Suprapubic skin (tissue), 4 donors: ENCODE measurements at places on chromosomes 16 and 17. TPM values are rescaled to one million over a fixed set of nuclear protein-coding genes. Genes with fewer than 3 reads are reported as not detected.
A peak's percentile ranks its signal among the peaks of the same experiment; 100 is the strongest.

- DNase-seq = no peak
- no peaks in the 10 kb centered on the region for H3K4me1 ChIP-seq
- no peaks in the 10 kb centered on the region for H3K27me3 ChIP-seq
- H3K36me3 ChIP-seq = no peaks in the 10 kb centered on the region
- no peak overlapping the region for H3K27ac ChIP-seq
Measured at GRCh38 chr17:80812362-80813088, 179.1 kb upstream of the CHMP6 start.

DNA sequence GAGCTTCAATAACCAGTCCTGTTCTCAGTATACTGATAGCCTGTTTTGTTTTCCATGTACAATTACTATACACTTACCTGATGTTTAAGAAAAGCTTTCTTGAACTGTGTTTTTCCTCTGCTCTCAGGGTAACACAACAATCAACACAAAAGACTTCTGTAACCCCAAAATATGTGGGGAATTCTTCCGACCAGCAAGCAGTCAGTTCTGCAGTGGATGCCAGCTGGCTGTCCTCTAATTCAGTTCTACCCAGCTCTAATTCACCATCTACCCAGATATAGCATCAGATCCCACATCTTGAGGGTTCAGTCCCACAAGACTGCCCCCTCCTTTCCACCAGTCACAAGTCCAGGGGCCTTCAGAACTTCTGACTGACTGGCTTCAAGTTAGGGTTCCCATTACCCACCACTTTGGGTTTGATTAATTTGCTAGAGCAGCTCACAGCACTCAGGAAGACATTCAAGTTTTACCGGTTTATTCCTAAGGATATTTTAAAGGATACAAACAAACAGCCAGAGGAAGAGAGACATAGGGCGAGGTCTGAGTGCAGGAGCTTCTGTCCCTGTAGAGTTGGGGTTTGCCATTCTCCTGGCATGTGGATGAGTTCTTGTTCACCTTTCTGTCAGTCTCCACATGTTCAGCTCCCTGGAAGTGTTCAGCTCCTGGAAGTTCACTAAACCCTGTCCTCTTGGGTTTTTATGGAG is 178.2 kb downstream of the CHD9 start:
- peak overlapping the region; percentile 30 for H3K27ac ChIP-seq
- peaks cover 3% of the 10 kb centered on the region for H3K4me1 ChIP-seq
- H3K36me3 ChIP-seq = peaks cover 84% of the 10 kb centered on the region
- no peak overlapping the region for H3K4me3 ChIP-seq
- no peaks in the 10 kb centered on the region for H3K27me3 ChIP-seq

DNA sequence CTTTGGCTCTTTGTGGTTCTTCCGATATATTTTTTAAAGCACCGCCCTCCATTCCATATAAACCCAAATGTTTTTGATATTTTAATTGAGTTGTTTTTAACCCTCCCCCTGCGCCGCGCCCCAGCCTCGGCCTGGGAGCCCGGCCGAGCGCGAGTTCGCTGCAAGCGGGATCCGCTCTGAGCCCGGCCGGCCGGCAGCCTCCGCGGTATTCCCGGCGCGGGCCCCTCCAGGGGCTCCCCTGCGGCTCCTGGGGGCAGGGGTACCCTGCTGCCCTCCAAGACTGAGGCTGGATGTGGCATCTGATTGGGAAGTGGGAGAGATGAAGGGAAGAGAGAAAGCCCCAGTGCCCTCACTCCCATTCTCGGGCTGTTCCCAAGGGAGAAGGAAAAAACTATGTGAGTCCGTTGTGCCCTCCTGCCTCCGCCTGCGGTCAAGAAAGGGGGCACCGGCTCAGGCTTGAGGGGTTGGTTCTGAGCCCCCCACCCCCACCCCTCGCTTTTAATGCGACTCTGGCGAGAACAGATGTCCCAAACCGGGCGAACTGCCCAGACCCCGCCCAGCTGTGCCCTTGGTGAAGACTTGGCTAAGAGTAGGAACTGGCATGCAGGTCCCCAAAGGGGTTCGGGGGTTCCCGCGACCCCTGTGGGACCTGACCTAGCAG is 8.6 kb downstream of the NEUROD2 start:
- peak overlapping the region; percentile 25 for H3K4me3 ChIP-seq
- peaks cover 99% of the 10 kb centered on the region for H3K27me3 ChIP-seq
- DNase-seq = no peak
- no peaks in the 10 kb centered on the region for H3K36me3 ChIP-seq
- no peak overlapping the region for H3K27ac ChIP-seq

DNA sequence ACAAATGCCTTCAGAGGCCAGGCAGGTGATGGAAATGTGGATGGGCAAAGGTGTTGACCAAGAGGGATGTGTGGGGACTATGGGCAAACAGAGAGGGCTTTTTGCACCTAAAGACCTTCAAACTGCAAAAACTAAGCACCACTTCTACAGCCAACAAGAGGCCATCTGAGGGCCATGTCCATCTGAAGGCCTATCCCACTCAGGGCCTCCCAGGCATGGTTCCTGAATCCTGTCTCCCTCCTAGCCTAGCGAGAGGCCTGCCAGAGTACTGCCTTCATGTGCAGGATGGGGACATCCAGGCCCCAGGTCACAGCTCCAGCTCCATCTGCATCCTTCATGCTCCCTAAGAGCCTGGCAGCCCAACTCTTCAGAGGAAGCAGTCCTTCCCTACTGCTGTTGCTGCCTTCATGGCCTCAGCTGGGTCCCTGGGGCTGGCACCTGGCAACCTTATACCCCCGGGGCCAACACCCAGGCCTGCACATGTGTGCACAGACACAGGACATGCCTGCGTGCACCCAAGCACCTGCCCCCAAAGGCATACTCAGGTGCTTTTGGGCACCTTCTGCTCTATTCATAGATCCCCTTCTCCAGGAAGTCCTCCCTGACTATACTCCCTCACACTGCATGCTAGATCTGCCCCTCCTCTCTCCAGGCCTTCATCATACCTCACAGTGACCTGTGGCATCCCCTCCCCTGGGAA is 95.2 kb downstream of the C16orf78 start:
- peak; percentile 50 for DNase-seq
- H3K27me3 ChIP-seq = peaks cover 15% of the 10 kb centered on the region
- no peaks in the 10 kb centered on the region for H3K4me1 ChIP-seq
- H3K4me3 ChIP-seq = no peak overlapping the region
- no peak overlapping the region for H3K27ac ChIP-seq

DNA sequence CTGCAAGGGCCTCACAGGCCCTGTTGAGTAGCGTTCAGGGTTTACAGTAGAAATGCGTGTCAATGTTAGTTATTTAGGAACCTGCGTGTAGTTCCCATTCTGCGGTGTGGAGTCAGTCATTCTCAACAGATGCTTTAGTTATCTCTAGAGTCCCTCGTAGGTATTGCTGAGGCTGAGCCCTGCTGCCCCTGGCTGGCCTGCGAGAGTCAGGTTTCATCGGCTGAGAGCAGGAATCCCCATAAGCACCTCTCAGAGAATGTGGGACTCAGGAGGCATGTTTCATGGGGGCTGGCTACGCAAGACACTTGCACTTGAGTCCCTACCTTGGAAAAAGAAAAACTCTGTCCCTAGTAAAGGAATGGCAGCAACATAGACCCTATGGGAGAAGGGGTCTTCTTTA is 347.5 kb upstream of the ASIC2 start:
- H3K27ac ChIP-seq = no peak overlapping the region
- no peaks in the 10 kb centered on the region for H3K4me1 ChIP-seq
- no peak overlapping the region for H3K4me3 ChIP-seq
- no peak for DNase-seq

GRCh38 chr17:81025741-81026129 is 9.2 kb upstream of the BAIAP2 start:
- H3K27me3 ChIP-seq = peaks cover 17% of the 10 kb centered on the region
- no peaks in the 10 kb centered on the region for H3K36me3 ChIP-seq
- peak; percentile 68 for DNase-seq
- no peak overlapping the region for H3K4me3 ChIP-seq
- peak overlapping the region; percentile 38 for H3K27ac ChIP-seq

GRCh38 chr17:27575096-27575911 is 55.7 kb upstream of the LGALS9 start:
- no peaks in the 10 kb centered on the region for H3K36me3 ChIP-seq
- no peak overlapping the region for H3K4me3 ChIP-seq
- H3K27ac ChIP-seq = no peak overlapping the region
- DNase-seq = no peak
- H3K4me1 ChIP-seq = no peaks in the 10 kb centered on the region

DNA sequence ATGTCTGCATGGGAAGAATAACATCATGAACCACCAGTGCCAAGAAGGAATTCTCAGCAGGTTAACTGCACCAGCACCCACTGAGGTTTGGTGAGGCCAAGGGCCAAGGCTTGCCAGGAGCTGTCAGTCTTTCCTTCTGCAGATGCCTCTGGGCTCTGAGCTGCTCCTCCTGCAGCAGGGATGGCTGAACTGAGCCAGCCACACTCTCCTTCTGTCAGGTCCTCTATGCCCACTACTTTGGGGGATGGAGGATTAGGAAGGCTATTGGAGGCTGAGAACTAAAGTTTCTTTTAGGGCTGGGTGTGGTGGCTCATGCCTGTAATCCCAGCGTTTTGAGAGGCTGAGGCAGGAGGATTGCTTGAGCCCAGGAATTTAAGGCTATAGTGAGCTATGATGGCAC is 71.6 kb downstream of the PLXDC1 start:
- no peak overlapping the region for H3K4me3 ChIP-seq
- DNase-seq = no peak
- H3K27ac ChIP-seq = no peak overlapping the region
- peaks cover 25% of the 10 kb centered on the region for H3K4me1 ChIP-seq
- H3K27me3 ChIP-seq = no peaks in the 10 kb centered on the region

GRCh38 chr17:76993651-76994050 is 125.4 kb downstream of the MGAT5B start:
- no peak overlapping the region for H3K27ac ChIP-seq
- no peak overlapping the region for H3K4me3 ChIP-seq
- peaks cover 43% of the 10 kb centered on the region for H3K27me3 ChIP-seq

GRCh38 chr17:7023576-7024401 is 939 bp downstream of the BCL6B start:
- peak overlapping the region; percentile 86 for H3K27ac ChIP-seq
- DNase-seq = peak; percentile 99
- peaks cover 42% of the 10 kb centered on the region for H3K4me1 ChIP-seq
- H3K4me3 ChIP-seq = peak overlapping the region; percentile 44

SOX8 gene
- total RNA-seq = 4.0 TPM

KRT25 gene
- total RNA-seq = 145 TPM

SLC46A1 gene
- 4.3 TPM for total RNA-seq

LSM12 gene
- total RNA-seq = 44.6 TPM
